Activated CD8-positive, alpha-beta memory T cell treated with anti-CD3 and anti-CD28 coated beads for 1 hour (primary cell): ENCODE measurements at places on chromosomes 5 and 9.

DNA sequence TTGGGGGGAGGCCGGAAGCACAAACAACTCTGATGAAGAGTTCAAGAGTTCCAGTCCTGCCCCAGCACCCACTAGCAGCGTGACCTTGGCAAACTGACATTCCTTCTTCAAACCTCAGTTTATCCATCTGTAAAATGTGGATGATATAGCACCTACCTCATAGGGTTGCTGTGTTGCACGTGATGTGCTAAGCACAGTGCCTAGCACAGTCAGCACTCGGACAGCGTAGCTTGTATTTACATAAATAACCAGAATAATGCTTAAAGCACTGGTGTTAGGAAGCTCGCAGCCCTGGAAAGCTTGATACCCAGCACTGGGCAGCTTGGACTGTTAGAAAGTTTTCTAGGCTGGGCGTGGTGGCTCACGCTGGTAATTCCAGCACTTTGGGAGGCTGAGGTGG is 5.1 kb downstream of the PKN3 start:
- DNase-seq: no peak

- DNase-seq: no peak
These were observed 1.5 kb upstream of the SHC3 start for GRCh38 chr9:89179895-89180734.

- no peak for DNase-seq
These were observed 8.1 kb downstream of the PRELID2 start for GRCh38 chr5:145826895-145827674.

DNA sequence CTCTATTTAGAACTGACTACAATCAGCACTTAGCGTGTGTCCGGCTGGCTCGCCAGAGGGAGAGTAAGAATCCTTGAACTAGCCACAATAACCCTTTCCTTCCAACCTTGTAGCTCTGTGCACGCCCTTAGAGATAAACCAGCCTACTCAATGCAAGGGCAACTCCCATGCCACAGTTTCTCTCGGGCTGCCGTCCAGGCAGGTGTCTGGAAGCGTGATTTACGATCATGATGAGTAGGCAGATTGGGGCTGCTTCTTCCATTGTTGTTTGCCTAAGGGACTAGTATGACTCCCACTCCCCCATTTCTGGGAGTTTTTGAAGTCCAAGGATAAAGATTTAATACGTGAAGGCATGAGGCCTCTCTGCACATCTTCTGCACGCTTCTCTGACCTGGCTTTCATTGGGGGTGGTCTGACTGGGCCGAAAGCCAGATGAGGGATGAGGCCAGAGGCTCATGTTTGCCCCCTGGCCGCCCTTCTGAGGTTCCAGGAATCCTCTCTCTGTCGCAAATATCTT is 134.0 kb upstream of the MYO10 start:
- no peak for DNase-seq

DNA sequence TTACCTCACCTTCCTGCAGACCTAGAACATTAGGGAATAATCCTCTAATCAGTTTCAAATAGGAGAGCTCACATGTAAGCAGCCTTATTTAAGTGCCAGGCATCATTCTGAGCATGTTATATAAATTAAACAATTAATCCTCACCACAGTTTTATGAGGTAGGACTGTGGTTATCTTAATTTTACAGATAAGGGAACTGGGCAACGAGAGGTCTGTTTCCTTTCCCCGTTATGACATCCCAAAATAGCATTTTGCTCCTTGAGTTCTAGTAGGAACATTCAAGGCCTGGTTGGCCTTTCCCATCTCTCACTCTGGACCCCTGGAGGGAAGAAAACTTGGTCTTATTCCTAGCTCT is 19.1 kb upstream of the IFNB1 start:
- DNase-seq: no peak

DNA sequence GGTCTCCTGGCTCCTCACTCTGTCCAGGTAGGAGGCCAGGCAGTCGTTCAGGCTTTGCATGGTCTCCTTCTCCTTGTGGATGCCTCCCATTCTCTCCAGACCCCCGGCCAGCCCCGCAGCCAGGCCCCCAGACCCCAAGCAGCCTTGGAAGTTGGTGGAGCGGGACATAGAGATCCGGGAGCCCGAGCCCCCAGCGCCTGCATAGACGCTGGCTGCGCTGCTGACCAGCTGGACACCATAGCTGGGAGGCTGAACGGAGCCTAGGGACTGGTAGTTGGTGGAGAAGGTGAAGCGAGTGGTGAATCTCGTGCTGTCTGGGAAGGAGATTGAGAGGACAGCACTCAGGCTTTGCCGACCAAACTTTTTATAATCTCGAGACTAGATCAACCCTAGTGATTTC is 35.9 kb downstream of the FOXI1 start:
- no peak for DNase-seq

GRCh38 chr5:40307920-40308319 is 371.8 kb upstream of the PTGER4 start:
- DNase-seq: no peak

GRCh38 chr5:55432549-55432948 is 102.2 kb downstream of the PLPP1 start:
- no peak for DNase-seq

GRCh38 chr5:1111241-1111726 is 579 bp downstream of the SLC12A7 start:
- no peak for DNase-seq

- DNase-seq: no peak
These were observed 14.7 kb downstream of the ASTN2 start for GRCh38 chr9:117400171-117400570.

DNA sequence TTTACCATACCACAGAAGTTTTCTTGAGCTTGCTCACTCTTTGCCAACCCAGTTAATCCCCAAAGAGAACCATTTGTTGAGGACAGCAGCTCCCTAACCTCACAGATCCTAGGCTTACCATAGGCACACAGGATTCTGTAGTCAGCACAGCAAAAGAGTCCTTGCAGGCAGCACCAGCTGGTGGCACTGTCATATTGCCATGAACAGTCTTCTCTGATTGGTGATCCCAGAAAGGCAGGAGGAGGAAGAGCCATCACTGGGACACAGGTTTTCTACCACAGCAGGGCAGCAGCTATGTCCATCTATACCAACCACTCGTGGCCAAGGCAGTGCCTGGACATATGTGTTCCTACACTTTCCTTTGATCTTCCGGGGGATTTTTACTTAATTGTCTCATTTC is 297.1 kb upstream of the CD180 start:
- no peak for DNase-seq

DNA sequence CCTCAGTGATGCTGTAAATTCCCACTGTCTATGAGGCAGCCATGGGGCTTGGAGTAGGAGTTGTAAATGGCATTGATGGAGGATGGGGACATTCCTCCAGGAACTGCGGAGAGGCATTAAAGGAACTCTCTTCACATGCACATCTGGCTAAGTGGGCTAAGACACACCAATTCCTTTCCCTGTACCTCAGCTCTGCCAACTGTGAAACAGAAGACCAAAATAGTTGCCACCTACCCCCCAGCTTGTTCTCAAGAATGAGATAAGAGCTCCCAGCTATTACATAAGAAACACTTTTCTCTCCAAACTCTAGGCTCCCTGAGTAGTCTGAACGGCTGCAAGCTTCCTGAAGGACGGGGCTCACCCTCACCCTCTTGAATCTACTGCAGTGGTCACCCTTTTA is 144.6 kb upstream of the SLC30A5 start:
- no peak for DNase-seq

DNA sequence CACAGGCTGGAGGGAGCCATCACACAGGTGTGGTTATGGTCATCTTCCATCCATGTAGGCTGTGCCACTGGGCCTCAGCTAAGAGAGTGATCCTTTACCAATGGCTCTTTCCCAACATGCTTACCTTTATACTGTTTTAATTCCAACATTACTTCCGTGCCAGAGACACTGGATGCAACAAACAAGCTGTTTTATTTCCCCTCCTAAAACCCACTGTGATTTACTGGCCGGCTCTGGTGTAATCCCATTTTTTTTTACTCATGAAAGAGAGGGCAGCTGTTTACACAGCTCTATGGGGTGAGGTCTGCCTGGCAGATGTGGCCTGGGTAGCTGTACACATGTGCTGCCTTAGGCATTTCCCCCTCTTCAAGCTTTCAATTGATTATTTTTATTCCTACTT is 58.5 kb downstream of the MACROH2A1 start:
- DNase-seq: no peak

- DNase-seq: no peak
These were observed 170.6 kb upstream of the TRIM32 start for GRCh38 chr9:116516456-116516855.

DNA sequence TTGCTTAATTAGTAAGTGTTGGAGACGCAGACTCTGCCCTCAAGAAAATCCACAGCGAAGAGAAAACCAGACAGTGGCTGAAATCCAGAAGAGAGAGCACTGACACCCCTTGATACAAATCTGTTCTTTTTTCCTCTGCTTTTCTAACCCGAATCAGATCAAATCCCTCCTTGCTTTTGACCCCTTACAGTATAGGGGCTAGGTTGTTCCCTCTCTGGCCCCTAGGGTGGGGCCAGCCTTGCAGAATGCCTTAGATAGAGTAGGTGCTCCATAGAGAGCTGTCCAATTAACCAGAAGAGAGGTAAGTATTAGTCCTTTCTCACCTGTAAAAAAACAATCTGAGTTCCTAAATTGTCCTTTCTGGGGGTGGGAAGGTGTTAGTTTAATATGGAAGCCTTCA is 10.1 kb downstream of the C1QTNF2 start:
- no peak for DNase-seq

DNA sequence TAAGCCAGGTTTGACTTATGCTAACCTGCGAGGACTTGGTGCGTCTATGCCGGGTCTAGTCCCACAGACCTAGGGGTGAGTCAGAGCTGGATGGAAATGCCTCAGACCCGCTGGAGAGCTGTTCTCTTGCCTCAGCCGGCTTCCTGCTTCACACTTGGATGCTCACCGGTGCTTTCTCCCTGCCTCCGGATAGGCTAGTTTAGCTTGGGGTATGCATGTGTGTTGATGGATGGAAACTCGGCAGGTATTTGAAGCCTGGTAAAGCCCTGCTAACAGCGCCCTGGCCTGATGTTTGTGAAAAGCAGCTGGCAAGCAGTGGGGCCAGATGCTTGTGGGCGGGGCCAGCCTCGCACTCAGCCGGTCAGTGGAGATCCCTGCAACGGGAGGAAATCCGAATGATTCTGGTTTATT is 29.3 kb downstream of the PRRC2B start:
- no peak for DNase-seq

DNA sequence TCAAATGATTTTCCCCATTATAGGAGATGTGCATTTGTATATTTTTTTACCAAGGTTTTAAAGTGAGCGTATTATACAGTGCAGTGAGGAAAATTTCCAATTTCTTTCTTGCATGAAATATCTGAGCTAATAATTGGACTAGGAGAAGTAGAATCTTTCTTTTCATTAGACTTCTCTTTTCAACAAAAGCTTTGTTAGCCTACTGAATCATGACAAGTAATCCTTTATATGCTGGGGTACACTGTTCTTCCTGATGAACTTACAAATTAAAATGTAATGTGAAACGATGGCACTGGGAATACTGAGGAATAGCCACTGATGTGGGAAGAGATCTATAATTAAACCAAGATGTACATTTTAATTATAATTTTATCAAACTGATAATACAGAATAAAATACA is 829.6 kb downstream of the PTPRD start:
- DNase-seq: no peak

GRCh38 chr5:76657683-76658311 is 34.6 kb upstream of the F2RL2 start:
- no peak for DNase-seq

GRCh38 chr9:86183229-86184137 is 76.0 kb downstream of the C9orf153 start:
- DNase-seq: no peak

GRCh38 chr9:120158221-120158620 is 421.7 kb downstream of the CDK5RAP2 start:
- no peak for DNase-seq

- DNase-seq: no peak
These were observed 837 bp upstream of the AHRR start for GRCh38 chr5:320524-321229.
